ENCODE measurements at places on chromosomes 1 and 21. TPM values are rescaled to one million over a fixed set of nuclear protein-coding genes. Genes with fewer than 3 reads are reported as not detected.

Gene LYPD8
- not detected for total RNA-seq

Gene PADI4
- not detected for total RNA-seq

Gene TMEM125
- total RNA-seq, result 0.21 TPM

DNA sequence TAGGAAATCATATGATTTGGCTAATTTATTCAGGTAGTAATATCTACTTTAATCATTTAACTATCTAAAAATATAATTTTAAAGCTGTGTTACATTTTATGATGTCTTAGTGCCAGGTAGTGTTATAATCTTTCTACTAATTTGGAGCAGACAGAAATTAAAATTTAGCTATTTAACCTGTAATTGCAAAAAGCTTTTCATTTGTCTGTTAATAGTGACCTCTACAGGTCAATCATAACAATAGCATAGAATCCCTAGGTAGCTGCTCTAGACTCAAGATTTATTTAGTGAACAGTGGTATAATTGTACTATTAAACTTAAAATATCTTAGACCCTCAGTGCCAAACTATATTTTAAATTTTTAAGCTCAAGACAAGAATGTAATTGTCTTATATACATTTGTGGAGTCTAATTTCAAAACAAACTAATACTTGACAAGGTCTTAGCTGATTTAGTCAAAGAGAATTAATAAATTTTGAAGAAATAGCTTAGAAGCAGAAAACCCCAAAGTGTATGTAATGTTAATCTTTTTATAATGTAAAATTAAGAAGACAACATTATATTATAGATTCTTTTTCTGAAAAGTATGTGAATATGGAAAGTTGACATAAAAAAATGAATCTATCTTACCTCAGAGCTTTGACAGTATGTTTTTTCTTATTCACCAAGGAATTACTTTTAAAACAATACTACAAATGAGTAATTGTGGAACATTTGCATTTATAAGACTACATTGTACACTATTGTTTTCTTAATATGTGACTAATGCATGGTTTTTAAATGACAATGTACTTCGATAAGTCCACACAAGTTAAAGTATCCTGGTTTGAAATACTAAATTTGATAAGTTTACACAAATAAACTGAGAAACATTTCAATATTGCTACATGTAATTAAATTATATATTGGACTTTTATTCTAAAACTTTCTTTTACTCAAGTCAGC, 64.1 kb upstream of the RNPC3 start:
- no peak for DNase-seq

DNA sequence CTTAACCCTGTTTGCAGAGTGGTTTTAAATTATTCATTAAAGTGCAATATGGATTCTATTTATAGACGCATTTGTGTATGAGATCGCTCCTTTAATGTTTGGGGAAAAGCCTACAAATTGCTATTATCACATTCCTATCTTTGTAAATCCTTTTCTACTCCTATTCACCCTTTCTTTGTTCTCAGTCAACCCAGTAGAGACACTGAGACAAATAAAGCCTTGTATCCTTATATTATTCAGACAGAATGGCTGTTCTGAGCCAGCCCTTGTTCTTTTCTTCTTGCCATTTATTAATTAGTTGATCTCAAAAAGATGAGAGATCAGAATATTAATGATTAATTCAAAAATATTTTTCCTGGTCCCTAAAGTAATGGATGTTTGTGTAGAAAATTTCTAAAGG, 8.4 kb downstream of the PCBP3 start:
- no peak for DNase-seq

GRCh38 chr21:42846221-42846620, 33.1 kb downstream of the WDR4 start:
- DNase-seq, result peak; percentile 8

DNA sequence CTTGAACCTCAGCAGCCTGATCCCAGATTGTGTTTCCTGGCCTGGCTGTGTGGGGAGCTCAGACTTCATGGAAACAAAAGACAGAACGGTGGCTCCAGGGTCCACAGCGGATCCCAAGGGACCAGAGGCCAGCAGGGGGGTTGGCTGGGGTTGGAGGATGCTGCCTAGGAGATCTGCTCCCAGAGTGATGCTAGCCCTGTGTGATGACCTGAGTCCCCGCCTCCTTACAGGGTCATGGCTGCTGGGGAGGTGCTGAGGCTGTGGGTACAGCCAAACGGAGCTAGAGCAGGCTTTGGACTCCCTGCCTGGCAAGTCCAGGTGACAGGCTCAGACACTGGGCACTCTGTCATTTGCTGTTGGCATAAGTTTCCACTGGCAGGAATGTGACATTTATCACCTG, 11.5 kb upstream of the RUNX3 start:
- no peak for DNase-seq

DNA sequence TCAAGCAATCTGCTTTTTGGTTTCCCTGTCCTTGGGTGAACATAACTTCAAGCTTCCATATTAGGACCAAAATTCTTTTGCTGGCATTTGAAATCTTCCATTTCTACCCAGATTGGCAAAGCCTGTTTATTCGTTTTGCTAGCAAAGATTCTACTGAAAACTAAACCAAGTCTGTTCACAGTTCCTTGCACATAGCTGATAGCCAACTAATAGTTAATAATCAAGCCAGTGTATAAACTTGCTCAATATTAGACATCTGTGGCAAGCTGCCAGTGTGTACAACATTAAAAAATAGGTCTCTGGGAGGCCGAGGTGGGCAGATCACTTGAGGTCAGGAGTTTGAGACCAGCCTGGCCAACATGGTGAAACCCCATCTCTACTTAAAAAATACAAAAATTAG, 6.3 kb downstream of the APP start:
- no peak for DNase-seq

GRCh38 chr1:10825592-10825991, 29.1 kb upstream of the CASZ1 start:
- DNase-seq, result no peak

DNA sequence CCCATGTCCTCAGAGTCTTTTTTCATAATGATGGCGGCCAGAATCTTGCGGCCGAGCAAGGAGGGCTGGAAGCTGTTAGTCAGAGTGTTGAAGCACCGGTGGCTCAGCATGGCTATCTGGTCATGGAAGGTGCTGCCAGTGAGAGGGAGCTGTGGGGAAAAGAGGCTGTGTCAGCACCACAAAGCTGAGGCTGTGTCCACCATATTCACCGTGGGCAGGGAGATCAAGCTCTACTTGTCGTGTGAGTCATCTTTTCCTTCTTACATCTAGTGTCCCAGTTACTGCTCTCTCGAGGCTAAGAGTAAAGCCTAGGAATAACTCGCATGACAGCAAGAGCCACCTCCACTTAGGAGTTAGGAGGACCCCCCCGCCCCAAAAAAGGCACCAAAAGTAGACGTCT, 18.2 kb downstream of the ADAR start:
- no peak for DNase-seq
